ENCODE measurements at places on chromosomes 7 and 10.

DNA sequence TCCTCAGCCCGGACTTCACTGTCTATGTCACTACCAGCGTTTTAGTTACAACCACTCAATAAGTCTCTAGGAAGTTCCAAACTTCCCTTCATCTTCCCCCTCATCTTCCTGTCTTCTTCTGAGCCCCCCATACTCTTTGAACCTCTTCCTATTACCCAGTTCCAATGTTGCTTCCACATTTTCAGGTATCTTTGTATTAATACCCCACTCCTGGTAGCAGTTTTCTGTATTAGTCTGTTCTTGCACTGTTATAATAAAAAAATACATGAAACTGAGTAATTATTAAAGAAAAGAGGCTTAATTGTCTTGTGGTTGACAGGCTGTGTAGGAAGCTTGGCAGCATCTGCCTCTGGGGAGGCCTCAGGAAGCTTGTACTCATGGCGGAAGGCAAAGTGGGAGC, 218.6 kb downstream of the BICC1 start:
- DNase-seq, result no peak

DNA sequence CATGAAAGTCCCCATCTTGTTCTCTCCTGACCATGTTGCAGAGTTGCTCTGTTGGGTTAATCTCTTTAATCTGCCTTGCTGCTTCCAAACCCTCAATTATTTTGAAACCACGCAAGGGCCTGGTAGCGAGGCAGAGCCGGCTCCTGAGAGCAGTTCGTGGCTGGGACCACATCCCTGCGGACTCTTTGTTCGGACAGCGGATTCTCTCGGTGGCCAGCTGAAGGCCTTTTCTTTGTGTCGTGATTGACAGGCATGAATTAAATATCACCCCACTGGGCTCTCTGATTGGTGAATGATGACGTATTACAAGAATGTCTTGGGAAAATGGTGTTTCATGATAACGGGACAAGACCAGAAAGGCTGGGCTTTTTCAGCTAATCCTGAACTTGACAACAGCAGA, 66.9 kb upstream of the ARHGAP21 start:
- DNase-seq, result no peak

- DNase-seq, result no peak
Observed at GRCh38 chr10:54808186-54808935, 7.3 kb upstream of the PCDH15 start.

DNA sequence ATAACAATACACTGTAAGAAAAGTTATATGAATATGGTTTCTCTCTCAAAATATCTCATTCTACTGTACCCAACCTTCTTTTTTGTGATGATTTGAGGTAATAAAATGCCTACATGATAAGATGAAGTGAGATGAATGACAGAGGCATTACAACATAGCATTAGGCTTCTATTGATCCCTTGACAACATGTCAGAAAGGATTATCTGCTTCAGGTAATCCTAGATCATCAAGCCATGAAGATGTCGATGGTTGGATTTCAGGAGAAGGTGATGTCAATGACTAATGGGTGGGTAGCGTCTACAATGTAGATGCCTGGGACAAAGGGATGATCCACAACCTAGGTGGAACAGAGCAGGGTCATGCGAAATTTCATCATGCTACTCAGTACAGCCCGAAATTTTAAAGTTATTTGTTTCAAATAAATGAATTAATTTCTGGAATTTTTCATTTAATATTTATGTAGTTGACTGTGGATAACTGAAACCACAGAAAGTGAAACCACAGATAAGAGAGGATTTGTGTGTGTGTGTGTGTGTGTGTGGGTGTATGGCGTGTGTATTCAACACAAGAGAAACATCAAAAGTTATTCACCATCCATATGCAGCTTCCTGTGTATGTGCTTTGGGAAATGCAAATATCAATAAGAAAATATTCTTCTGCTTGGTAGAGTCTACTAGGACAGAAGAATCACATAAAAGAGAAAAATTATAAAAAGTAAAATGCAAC, 77.0 kb downstream of the MAGI2 start:
- no peak for DNase-seq

GRCh38 chr10:86139066-86139657, 227.4 kb downstream of the GRID1 start:
- DNase-seq, result no peak

GRCh38 chr10:58412502-58412961, 27.3 kb downstream of the TFAM start:
- no peak for DNase-seq

DNA sequence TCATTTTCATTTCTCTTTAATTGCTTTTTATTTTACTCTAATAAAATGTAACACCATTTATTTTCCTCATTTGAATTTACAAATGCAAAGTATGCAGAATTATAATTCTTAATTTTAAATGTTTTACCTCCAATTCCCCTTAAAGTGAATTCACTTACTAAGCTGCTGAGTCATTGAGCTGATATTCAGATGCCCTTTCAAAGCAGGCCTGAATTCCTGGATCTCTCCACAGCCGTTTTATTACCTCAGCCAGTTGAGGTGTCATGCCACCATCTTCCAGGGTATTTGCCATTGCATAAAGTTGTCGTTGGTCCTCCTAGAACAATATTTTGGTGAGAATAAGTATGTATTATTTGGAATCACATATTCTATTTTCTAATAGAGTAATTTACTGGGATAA, 33.2 kb downstream of the GNAT3 start:
- DNase-seq, result no peak

- no peak for DNase-seq
Observed at GRCh38 chr10:95543459-95543858, 17.7 kb downstream of the SORBS1 start.

DNA sequence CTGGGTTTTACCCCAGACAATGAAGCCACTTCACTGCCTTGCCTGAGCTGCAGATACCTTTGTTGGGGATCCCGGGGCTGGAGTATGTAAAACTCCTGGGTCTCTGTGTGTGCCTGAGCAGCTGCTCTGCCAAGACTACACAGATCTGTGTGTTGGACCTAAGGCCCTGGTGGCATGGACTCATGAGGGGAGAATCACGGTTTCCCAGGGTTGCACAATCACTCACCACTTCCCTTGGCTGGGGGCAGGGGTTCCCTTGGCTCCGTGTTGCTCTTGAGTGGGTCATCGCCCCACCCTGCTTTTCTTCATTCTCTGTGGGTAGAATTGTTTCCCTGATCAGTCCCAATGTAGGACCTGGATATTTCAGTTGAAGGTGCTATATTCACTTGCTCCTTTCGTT, 13.9 kb upstream of the TBATA start:
- no peak for DNase-seq

DNA sequence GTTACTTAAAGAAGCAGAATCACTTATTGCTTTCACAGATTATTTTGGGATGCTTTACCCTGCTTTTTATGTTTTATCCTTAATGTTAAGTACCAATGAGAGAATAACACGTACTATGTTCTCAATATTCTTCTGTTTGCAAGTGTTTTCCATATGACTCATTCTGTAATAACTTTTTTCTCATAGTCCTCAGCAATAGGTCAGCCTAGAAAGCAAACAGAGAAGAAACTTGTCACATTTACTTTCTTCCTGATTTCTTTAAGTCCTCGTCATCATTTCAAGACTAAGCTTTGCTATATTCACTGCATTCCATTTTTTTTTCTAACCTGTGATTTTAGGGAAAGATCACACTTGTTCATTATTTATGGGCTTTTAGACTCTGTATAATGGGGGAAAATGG, 6.8 kb upstream of the AGR2 start:
- DNase-seq, result no peak

- DNase-seq, result no peak
Observed at GRCh38 chr10:43355749-43356371, 15.6 kb upstream of the FXYD4 start.

DNA sequence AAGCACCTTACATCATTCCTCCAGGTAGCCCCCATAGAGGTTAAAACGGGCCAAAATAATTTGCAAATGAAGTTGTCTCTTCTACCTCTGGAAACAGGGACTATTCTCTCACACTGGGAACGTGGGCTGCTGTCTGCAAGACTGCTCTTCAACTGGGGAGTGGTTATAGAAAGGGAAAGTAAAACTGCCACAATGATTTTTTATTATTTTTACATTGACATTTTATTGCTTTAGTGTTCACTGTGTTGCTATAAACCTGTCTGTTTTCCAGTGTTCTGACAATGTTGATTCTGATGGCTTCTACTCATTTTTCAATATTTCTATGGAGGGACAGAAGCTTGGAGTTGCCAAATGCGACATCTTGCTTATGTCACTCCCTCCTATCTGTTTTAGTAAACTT, 115.1 kb upstream of the ANTXRL start:
- no peak for DNase-seq

DNA sequence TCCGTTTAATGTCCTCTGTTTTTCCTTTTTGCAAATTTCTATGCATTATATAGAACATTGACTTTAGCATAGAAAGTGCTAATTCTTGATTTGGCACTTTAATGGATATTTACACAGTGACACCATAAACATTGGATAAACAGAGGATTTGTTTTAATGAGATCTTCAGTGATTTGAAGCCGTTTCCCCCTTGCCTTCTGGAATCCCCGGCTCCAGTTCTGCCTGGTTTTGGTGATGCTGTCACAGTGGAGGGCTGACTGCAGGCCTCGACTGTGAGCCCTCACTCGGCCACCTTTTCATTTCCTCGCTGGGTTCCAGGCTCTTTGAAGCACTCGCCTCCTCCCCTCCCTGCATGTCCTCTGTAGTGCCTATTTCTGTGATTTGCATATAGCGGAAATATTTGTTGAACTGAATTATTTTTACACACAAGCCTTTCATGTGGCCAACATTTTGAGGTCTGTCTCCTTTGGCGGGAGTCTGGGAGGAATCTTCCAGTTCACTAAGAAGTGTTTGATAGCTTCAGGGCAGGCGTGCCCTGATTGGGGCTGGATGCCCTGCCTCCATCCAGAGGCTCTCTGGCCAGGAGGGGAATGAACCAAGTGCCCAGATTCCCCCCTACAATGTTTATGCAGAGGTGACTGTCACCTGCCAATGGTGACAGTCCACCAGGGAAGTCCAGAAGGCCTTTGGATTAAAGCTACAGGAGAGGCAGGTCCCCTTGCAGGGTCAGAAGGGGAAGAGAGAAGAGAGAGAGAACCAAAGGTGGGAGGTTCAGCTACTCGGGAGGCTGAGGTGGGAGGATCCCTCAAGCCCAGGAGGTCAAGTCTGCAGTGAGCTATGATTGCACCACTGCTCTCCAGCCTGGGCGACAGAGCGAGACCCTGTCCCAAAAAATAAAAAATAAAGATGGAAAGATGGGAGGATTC, 67.5 kb downstream of the CUX1 start:
- no peak for DNase-seq

GRCh38 chr7:43148161-43148731, 35.8 kb downstream of the HECW1 start:
- no peak for DNase-seq

DNA sequence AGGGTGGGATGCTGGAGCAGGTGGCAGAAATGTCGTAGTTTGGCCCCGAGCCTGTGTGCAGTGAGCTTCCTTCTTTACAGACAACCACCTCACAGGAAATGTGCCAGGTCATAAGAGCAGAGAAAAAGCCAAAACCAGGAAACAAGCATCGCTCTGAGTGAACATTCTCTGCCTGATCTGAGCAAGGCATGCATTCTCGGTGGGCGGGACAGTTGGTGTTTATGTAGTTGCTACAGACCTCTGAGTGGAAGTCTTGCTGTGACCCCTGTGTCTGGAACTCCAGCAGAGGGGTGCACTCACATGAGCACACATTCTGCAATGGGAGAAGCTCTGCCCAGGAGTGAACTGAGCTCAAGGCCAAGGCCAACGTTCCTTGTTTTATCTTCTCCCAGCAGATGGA, 230.1 kb downstream of the TCERG1L start:
- no peak for DNase-seq

DNA sequence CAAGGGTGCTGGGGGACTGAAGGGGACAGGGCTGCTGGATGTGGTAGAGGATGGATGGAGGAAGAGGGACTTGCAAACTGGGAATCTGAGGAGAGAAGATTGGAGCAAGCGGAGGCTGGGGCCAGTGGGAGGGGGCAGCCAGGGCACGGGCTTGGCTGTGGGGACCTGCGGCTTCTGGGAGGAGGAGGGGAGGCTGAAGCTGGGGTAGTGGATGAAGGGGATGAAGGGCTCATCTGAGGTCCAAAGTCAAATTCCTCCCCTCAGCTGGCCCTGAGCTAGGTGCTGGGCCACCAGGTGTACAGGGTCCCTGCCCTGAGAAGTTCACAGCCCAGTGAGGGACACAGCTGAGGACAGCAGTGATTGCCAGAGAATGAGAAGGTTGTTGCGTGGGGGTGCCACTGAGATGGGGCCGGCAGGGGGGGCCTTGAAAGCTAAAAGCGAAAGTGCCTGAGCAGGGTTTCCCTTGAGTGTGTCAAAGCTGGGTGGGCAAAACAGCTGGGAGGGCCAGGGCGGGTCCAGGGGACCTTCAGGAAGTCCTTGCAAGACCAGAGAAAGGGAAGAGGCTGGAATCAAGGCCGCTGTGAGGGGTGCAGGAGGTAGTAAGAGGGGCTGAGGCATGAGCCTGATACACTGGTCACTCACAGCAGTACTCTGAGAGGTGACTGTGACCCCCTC, 75.2 kb downstream of the MYL10 start:
- no peak for DNase-seq

GRCh38 chr7:55449205-55449991, 84.3 kb downstream of the LANCL2 start:
- no peak for DNase-seq

- DNase-seq, result no peak
Observed at GRCh38 chr7:6290319-6290741, 17.9 kb upstream of the CYTH3 start.

GRCh38 chr10:77173615-77174461, 463.8 kb downstream of the KCNMA1 start:
- peak; percentile 26 for DNase-seq

DNA sequence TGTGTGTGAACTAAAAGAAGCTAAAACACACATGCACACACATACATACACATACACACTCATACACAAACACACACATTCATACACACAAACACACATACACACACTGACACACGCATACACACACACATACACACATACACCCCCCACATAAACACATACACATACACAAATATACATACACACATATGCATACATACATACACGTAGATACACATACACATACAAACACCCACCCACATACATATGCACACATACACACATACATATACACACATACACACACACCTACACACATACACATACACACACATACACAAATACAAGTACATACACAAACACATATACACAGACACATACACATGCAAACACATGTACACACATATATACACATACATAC, 28.0 kb downstream of the SLC18A2 start:
- DNase-seq, result no peak

DNA sequence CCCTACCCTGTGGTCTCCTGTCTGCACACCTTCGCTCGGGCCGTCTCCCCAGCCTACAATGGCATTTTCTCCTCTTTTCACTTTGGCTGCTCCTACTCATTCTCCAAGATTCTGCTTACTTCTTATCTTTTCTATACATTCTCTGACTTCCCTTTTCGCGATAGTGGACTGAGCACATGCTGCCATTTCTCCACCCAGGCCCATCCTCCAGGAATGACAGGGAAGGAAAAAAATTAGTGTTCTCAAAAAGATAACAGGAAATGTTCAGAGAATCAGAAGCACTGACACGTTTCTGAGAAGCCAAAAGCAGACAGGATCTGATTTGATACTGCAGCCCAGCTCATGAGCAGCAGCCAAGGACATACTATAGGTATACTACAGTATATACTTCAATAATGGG, 6.4 kb upstream of the ANXA11 start:
- DNase-seq, result no peak

All from T-helper 17 cell (primary cell).